Fibroblast of the conjunctiva (primary cell): ENCODE measurements at places on chromosomes 16 and 17.

DNA sequence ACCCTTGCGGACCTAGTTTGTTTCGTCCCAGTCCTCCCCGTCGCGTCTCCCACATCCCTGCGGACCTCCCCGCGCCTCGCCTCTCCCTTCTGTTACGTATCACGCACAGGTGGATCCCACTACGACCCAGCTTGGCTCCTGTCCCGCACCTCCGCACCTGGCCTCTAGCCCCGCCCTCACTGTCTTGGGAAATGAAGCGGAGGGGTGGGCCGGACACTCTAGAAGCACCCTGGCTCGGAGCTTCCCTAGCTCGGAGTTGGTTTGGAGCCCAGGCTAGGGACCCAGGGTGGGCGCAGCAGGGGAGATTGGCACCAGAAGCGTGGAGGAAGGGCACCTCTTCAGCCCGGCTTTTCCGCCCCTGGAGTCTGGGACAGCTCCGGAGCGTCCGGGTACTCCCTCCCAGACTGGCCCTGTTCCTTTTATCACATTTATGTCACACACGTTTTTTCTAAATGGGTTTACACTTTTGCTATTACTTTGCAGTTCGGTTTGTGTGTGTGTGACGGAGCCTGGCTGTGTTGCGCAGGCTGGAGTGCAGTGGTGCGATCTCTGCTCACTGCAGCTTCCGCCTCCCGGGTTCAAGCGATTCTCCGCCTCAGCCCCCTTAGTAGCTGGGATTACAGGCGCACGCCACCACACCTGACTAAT, 1.4 kb upstream of the CEMP1 start:
- no peak for DNase-seq

- no peak for DNase-seq
Observed at GRCh38 chr17:67718325-67718941, 697 bp downstream of the NOL11 start.

- DNase-seq = no peak
Observed at GRCh38 chr17:58265271-58265670, 15.5 kb downstream of the MPO start.

- no peak for DNase-seq
Observed at GRCh38 chr17:1951920-1952319, 73.2 kb downstream of the RTN4RL1 start.

DNA sequence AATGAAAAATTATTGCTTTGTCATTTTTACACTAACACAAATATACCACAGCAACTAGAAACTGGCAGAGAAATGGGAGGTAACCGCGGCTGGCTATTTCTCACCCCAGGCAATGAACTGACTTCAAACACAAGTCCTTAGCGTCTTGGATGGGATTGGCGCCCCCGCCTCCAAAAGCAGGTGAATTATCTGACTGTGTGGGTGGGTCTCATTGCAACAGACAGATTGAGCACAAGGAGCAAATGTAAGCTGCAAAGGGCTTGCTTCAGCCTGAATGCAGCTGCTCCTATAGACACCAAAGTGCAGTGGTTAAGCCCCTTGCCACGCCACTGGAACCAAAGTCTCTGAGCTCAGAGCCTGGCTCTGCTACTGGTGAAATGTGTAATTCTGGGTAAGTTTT, 225.0 kb downstream of the XYLT1 start:
- no peak for DNase-seq

- DNase-seq = no peak
Observed at GRCh38 chr16:83946154-83946780, 6.8 kb upstream of the OSGIN1 start.

DNA sequence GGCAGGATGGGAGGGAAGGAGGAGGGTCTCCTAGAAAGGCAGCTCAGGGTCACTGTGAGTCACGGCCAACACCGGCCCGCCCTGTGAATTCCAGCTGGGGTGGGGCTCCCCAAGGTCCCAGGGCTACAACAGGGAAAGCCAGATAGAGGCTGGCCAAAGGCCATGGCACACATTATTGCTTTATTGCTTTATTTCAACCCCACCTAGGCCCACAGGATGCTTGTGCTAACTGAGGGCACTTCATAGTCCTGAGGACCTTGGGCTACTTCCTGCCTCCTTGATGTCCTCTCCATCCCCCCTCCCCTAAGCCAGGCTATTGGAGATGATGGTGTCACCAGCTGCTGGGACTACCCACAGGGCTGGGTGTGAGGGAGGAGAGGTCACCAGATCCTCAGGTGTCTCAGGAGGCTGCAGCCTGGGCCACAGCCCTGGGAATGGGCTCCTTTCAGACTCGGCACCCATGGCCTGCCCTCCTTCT, 26.1 kb downstream of the LRRC75A start:
- DNase-seq = no peak

- no peak for DNase-seq
Observed at GRCh38 chr16:65843941-65844340, 522.5 kb upstream of the CDH5 start.

- DNase-seq = no peak
Observed at GRCh38 chr16:17459903-17460521, 10.7 kb downstream of the XYLT1 start.

DNA sequence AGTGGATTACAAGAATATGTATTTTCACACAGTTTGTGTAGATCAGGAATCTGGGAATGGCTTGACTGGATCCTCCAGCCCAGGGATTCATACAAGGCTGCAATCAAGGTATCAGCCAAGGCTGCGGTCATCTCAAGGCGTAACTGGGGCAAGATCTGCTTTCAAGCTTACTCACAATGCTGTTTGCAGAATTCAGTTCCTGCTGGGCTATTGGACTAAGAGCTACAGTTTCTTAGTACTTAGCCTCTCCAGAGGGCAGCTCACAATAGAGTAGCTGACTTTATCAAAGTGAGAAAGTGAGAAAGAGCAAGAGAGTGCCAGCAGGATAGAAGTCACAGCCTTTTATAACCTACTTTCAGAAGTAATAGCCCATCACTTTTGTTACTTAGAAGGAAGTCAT, 211.0 kb downstream of the MAP2K6 start:
- no peak for DNase-seq

GRCh38 chr17:52155301-52155700, 3.2 kb downstream of the CA10 start:
- no peak for DNase-seq

DNA sequence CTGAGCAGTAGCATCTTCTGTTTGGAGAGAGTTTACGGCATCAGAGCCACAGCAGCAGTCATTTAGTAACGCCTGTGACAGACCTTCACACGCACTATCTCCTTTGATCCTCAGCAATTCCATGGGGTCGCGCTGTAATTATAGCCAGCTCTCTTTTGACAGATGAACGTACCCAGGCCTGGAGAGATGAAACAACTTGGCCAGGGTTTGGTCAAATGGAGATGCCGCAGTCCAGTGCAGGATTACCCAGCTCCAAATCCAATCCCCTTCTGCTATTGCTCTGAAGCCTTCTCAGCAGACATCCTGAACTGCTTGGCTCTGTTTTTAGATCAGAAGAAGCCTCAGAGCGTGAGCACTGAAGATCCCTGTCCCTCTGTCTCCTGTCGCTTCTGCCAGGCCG, 83.9 kb downstream of the SOX9 start:
- no peak for DNase-seq

DNA sequence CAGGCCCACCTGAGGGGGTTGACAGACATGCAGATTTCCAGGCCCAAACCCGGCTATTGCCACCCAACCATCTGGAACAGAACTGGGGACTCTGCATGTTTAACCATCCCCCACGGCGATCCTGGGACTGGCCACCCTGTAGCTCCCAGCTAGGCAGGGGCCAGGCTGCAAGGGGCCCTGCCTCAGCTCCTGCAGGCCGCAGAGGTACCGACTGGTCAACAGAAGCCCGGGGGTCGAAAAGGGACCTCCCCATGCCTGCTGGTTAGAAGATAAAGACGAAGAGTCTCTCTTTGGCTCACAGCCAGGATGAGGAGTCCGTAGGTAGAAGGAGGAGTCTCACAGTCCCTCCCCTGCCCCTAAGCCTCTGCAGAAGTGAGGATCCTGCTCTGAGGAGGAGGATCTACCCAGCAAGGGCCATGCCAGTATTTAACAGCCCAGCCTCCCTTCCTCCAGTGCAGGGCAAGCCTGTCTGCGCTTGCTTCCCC, 223.4 kb upstream of the TNRC6C start:
- peak; percentile 16 for DNase-seq

GRCh38 chr16:87764600-87765472, 950 bp downstream of the KLHDC4 start:
- DNase-seq = no peak

DNA sequence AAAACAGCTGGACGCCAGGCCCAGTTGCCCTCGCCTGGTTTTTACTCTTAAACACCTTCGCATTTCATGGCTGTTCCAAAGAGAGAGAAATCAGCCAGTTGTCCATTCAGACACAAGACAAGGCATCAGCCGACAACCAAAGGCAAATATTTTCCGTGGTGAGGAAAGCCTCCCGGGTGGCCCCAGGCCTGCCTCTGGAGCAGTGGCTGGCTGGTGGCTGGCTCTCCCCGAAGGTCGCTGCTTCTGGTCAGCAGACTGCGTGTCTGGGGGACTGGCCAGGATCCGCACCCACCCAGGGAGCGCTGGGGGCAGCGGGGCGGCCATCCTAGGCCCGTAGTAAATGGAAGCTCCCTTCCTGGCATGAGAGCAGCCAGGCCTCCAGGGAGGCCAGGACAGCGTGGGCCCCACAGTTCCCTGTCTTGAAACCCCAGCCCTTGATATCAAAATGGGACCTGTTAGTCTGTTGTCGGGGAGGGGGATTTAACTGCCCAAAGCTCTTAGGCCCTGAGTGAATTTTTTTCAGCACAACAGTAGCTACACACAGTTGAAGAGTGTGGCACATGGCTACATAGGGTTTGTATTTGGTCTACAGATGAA, 57.7 kb downstream of the SREBF1 start:
- no peak for DNase-seq

DNA sequence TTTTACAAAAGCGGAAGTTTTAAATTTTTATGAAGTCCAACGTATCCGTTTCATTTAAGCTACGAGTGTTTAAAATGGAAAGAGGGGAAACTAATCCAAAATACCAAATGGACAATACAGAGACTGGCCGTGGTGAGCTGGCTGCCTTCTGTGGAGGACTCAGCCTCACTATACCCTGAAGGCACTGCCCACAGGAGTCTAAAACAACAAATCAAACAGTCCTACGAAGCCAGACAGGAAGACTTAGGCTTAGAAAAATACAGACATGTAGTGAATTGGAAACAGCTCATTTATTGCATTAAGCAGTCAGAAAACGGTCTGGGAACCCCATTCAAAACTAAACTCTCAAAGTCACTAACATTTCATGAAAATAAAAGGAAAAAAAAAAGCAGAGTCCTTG, 75.1 kb downstream of the CYTH1 start:
- no peak for DNase-seq

DNA sequence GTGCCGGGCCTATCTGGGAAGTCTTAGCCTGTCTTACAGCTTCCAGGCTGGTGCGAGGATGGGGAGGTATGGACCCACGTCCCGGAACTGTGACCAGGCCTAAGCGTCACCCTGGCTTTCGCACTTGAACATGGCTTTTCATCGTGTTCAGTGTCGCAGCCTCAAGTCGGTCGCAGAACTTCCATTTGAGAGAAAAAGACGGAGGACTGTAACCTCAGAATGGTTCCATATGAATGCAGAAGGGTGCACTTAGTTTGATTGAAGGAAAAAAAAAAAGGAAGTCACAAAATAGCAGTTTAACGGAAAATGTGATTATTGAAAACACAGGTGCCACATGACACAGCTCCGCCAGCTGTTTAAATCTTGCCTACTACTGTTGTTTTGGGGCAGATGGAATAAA, 30.2 kb upstream of the JPT2 start:
- no peak for DNase-seq

DNA sequence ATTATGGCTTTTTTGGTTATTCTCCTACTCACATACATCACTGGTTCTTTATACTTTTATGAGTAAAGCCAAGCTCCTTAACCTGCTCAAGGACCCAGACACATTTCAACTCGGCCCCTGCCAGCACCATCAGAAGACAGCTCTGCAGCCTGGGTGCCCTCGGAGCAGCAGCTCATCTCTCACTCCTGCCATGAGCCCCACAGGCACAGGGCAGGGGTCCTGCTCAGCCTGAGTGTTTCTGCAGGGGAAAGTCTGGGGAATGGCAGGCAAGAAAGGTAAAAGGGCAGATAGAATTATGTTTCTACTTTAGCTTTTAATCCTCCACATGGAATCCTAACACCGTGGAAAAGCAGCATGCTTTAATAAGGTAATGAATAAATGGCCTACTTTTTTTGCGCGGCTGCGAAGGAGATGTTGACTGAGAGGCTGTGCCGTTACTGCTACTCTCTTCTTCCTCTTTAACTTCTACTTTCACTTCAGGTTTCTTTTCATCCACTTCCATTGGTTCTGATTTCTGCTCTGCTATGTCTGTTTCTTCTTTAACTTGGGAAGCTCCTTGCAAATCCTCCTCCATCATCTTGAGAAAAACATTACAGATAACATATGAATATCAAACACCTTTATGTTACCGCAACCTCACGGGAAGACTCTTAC, 50.1 kb upstream of the TRAP1 start:
- no peak for DNase-seq

DNA sequence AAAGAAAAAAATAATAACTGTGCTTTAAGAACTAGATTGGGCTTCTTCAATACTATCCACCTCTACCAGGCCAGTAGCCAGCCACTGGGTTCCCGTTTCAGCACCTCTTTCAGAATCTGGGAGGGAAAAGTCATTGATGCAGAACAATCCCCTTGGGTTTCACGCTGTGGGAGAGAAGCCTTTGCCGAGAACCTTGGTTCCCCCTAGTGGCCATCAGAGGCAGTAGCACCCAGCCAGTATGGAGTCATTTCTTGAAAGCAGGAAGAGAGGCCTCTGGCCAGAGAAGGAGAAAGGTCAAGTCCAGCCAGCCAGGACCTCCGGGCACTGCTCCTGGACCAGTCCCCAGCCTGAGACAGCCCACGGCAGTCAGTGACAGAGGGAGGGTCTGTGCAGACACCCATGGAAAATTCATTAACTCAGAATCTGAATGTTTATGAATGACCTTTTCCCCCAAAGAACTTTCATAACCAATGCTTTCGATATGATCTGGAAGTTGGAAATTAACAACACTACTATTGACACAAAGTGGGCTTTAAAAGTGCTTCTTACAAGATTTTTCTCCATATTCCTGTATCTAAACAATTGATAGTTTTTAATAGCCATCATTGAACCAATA, 51.2 kb upstream of the CDH5 start:
- DNase-seq = peak; percentile 63

DNA sequence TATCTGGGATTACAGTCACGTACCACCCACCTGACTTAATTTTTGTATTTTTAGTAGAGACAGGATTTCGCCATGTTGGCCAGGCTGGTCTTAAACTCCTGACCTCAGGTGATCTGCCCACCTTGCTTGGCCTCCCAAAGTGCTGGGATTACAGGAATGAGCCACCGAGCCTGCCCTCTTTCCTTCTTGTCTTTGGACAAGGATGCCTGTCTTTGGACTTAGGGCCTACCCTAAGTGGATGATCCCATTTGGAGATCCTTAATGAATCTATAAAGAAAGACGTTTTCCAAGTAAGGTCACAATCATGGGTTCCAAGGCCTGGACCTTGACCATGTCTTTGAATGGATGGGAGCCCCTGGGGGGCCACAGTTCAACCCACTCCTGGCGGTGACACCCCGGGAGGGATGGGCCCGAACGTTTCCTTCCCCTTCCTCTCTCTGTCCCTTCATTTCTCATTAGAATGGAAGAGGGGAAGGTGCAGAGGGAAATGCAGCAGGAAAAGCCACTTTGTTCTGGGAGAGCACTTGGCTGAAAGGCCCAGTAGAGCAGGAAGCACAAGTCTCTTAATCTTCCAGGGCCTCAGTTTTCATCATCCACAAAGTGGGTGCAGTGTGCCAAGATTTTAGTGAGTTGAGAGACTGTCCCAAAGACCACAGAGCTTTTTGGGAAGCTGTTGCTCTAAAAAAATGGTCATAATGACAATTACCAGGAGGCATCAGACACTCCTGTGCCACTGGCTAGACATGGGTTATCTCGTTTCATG, 353.3 kb downstream of the SEC14L1 start:
- DNase-seq = no peak
